ENCODE measurements at places on chromosomes 2 and 18.

GRCh38 chr18:72613534-72613930 is 69.4 kb upstream of the CBLN2 start:
- no peak for DNase-seq

GRCh38 chr2:20108655-20109396 is 57.4 kb upstream of the LAPTM4A start:
- no peak for DNase-seq

DNA sequence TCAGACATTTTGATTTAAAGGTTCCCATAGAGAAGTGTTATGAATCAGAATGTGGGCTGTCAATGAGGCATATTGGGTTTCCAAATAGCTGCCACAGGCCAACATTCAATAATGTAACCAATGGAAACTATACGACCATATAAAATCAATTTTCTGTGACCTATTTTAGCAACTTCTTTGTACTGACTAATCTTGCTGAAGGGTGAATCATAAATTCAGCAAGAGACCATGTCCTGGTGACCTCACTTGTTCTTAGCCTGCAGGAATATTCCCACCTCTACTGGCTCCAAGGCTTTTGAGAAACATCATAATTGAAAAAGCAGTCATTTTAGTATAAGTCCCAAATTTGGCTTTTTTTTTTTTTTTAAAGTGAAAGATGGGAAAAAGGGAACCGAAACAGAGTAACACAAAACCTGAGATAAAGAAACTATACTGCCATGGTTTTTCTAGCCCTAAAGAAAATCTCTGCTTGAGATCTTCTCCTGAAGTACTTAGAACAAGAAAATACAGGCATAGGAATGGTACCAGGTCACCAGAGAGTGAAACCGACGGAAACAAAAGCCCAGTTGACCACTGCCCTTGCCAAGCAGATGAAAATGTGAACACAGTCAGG is 32.1 kb downstream of the PLEKHM3 start:
- no peak for DNase-seq

GRCh38 chr18:3449512-3450011 is 410 bp upstream of the TGIF1 start:
- peak; percentile 86 for DNase-seq

DNA sequence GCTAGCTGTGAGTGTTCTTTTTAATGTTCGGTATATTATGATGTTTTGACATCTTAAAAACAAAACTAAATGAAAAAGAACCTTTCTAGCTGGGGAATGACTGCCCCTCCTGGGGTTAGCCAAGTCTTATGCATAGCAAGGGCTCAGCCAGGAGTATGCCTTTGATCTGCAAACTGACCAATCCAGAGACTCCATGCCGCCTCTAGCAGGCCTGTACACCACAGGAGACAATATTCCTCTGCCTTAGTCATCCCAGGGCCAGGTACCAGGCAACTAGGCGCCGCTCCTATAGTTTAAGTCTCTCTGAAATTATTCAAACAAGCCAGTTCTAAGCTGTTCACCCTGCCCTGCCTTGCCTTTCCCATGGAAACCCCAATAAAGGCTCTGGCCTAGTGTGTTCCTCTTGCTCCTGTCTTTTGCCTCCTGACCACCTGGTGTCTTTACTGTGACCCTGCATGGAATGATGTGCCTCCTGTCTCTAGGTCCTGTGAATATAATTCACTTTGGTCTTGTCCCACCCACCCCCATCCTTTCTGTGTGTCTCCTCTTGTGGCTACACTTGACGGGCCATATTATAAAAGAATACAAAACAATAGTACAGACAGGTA is 52.0 kb upstream of the CHN1 start:
- no peak for DNase-seq

DNA sequence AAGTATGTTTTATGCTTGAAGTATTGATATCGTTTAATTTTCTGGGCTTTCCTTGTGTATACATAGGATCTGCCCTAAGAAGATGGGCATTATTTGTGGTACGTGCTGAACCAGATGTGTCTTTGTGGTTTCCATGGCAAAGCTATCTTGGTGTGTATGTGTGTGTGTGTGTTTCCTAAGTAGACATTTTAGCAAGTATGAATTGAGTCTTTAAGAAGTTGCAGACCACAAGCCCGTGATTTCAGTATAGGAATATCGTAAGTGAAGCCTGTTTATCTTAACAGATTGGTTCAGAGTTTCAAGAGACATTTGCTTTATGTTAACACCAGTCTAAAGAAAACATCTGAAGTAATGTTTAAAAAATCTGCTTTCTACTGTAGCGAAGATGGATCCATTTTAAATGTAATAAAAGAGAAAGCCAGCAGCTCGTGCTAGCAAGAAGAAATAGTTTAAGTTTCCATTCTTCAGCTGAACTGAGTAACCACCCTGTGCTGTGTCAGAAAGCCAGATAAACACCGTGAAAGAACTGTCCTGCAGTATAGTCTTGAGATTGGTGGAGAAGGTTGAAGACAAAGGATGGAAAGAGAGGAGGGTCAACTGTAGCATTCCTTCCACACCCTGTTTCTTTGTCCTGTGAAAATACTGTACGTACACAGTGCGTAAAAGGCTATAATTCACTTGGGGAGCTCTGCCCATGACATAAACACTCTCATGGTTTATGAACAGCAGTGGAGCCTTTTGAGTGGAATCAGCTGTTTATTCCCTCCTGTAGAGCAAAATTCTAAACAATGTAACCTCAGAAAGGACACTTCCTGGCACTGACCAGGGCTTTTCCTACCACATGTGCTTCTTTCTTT is 91.9 kb upstream of the FOSL2 start:
- no peak for DNase-seq

- no peak for DNase-seq
Measured at GRCh38 chr2:127176371-127177311, 43.5 kb downstream of the CYP27C1 start.

DNA sequence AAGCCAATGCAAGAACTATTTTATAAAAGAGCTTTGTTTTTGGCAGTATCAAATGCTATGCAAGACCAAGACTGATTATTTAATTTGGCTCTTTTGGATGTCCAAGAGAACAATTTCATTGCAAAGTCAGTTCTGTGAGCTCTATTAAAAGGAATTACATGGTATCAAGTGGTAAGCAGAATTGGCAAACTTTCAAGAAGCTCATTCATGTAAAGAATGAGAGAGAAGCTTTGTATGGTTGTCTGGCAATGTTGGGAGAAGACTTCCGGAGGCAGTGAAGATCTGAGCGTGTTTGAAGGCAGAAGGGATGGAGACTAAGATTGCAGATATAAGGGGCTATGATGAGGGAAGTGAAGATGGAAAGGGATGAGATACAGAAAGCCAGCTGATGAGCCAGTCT is 49.6 kb downstream of the CPS1 start:
- no peak for DNase-seq

GRCh38 chr2:239826786-239827522 is 198.2 kb downstream of the NDUFA10 start:
- no peak for DNase-seq

DNA sequence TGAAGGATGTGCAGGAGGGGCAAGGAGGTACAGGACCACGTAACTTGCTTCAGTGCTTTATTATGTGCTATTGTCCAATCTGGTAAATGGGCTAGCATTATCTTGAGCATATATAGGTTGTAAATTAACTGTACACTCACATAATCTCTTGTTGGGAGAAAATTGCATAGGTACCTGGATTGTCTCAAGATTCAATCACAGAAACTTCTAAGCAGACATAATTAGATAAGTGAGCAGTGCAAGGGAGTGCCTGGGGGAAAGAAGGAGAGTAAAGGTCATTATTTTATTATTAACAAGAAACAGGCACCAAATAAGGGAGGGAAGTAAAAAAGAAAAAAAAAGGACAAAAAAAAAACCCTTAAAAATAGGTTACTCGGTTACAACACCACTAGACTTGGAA is 186.2 kb downstream of the MBD5 start:
- DNase-seq: no peak

DNA sequence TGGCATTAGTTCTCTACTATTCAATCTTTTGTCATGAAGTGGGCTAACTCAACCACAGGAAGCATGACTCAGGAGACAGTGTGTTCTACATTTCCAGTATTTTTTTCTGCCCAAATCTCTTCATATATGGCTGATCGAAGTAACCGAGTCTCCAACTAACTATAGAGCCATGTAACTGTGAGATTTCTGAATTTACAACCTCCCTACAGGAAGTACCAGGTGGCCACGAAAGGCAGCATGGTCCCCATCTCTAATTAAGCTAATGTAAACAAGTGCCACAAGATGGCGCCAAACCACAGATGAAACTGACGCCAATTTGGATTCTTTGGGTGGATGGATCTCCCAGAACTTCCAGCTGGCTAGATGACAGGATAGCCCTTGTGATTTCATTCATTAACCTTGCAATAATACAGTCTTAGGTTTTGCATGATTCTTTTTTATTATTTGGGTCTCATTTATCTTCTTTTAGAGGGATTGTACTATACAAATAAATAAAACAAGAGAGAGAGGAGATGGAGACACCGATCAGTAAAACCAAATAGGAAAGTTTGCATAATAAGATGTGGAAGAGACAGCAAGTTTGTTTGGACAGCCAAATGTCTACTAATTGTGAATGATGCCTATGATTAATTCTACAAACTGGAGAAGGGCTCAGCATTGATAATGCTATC is 18.3 kb upstream of the ARHGAP15 start:
- peak; percentile 77 for DNase-seq

GRCh38 chr2:3706892-3707291 is 3.5 kb downstream of the DCDC2C start:
- DNase-seq: no peak

DNA sequence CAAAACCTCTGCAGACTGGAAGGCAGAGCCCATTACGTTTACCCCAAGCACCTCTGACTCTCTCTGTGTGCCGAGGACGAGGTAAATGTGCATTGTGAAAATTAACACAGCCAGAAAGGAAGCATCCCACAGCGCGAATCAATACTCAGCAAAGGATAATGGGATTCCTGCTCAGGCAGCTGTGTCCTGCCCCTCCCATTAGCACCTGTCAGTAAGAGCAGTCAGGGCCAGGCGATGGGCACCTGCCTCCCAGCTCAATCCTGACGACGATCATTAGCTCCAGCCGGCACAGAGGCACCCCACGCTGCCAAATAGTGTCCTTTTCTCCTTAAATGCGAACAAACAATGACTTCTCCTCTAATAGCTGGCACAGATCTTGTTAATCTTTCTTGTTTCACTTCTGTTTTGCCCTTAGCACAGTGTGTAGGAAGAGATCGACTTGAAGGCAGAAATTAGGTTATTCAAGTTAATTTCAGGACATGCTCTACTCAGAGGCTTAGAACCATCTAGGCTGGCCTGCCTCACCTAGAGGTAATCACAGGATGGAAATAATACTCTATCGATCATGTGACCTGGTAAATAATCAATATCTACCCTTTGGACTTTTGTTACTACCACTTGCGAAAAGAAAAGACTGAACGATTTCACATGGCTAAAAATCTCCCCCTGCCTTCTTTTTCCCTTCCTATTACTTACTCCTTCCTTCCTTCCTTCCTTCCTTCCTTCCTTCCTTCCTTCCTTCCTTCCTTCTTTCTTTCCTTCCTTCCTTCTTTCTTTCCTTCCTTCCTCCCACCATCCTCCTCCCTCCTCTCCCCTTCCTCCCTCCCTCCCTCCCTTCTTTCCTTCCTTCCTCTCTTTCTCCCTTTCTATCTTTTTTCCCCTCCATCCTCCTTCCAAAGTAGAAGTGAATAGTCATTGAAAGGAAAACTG is 487.9 kb upstream of the ID2 start:
- DNase-seq: no peak

DNA sequence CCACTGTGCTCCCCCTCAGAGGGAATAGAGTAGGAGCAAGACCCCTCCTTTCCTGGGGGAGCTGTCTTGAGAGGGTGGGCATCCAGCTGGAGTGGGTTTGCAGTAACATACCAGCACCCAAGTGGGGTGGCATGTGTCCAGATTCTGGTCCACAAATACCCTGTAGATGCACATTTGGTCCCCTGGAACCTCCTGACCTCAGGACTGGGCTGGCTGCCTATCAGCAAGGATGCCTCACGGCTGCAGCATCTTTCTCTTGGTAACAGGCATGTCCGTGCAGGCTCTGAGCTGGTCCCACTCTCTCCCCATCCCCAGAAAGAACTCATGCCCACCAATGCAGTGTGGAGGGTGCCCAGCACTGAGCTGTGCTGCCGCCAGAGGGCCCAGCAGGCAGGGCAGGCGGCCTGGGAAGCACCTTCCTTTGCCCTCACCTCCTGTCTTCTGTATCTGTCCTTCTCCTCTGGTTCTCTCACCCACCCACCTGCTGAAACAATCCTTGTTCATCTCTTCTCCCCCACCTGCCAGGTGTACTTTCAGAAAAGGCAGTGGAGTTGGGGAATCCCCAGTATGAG is 47.4 kb downstream of the ITGB1BP1 start:
- no peak for DNase-seq

DNA sequence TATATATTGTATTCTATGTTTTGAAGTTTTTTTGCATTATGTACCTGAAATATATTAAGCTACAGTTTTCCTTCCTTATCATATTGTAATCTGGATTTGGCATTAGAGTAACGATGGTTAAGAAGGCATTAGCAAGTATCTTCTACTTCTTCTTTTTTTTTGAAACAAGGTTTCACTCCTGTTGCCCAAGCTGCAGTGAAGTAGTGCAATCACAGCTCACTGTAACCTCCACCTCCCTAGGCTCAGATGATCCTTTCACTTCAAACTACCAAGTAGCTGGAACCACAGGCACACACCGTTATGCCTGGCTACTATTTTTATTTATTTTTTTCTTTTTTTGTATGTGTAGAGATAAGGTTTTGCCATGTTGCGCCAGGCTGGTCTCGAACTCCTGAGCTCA is 201.1 kb downstream of the ZNF804A start:
- no peak for DNase-seq

DNA sequence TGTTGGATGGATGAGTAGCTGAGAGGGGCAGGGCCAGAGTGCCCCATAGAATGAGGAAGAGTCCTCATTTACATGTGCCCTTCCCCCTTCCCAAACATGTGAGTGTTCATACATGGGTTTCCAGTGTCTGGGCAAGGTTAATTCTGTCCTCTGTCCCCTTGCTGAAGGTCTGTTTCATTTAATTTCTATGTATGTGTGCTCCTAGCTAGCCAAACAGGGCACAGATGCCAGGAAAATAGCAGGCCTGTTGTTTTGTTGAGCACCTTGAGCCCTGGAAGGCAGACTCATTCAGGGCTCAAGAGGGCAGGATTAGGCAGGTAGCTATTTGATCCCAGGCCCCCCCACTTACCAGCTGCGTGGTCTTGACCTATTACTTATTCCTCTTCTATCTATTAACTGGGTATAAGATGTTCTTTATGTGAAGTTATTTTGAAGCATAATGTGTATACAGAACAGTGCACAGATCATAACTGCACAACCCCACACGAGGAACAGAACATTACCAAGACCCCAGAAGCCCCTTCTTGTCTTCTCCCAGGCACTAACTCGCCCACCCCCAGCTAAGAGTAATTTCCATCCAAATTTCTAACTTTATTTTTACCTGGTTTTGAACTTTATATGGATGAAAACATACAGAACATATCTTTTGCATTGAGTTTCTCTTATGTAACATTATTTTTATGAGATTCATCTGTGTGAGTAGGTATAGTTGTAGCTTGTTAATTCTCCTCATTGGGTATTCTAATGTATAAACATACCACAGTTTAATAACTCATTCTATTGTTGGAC is 164.3 kb downstream of the RPIA start:
- DNase-seq: no peak

DNA sequence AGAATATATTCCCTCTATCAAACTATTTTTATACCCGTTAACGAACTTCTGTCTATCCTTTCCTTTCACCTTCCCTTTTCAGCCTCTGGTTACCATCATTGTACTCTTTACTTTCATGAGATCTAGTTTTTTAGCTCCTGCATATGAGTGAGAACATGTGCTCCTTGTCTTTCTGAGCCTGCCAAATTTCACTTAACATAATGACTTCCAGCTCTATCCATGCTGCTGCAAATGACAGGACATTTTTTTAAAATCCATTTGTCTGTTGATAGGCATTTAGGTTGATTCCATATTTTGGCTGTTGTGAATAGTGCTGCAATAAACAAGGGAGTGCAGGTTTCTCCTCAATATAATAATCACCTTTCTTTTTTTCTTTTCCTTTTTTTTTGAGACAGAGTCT is 8.2 kb upstream of the CCDC195 start:
- DNase-seq: no peak
